ENCODE measurements at places on chromosomes 12 and 14.

DNA sequence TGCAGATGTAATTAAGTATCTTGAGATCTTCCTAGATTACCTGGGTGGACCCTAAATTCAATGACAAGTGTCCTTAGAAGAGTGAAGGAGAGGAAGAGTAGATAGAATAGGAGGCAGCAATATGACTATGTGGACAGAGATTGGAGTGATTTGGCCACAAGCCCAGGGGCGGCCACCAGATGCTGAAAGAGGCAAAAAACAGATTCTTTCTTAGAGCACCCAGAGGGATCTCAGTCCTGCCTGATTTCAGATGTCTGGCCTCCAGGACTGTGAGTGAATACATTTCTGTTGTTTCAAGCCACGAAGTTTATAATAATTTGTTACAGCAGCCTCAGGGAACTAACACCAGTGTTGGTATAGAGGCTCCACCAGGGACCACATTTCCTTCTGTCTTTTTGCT, 67.3 kb downstream of the DACT1 start:
- no peak for DNase-seq

DNA sequence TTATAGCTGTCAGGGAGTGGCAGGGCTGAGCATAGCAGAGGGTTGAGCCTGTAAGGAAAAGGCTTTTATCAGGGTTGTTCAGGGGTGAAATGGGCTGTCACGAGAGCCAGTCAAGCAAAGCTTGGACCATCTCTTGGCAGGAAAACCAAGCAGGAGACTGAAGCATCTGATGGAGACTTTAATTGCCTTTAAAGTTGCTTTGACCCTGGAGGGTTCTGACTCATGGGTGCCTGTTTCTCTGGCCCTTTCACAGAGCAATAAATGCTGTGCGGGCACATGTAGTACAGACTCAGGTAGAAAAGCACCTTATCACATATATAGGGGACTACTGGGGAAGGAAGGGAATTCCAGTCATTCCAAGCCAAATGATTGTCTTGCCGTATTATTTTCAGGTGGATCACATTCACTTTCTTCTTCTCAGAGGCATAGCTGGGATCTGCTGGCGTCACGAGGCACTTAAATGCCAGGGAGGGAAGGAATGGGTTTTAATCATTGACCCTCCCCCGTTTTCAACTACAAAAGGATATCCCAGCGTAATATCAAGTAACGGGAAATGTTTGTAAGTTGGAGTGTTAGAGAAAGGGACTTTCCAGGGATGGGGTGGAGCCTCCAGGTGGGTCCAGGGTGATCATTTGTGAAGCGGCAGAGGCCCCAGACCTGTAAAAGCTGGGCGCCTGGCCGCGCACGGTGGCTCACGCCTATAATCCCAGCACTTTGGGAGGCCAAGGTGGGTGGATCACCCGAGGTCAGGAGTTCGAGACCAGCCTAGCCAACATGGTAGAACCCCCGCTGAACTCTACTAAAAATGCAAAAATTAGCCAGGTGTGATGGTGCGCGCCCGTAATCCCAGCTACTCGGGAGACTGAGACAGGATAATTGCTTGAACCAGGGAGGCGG, 34.9 kb downstream of the PLEKHD1 start:
- no peak for DNase-seq

DNA sequence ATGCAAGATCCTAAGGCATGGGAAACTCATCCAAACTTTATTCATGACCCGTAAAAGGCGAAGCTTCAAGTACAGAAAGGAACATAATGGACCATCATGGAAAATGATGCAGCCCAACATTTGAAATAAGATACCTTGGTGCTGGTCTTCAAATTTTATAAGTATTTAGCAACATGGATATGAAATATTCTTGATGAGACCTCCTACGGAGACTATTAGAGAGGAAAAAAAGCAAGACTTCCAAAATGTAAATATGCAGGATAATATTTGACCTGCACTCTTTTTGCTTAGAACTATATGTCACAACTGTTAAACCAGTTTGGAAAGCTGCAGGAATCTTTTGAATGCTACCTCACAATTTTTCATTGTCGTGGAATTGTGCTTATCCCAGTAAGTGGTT, 168.8 kb upstream of the ARID2 start:
- no peak for DNase-seq

- DNase-seq = no peak
Observed at GRCh38 chr12:11987901-11988300, 82.8 kb upstream of the BCL2L14 start.

- DNase-seq = no peak
Observed at GRCh38 chr14:62934439-62934838, 110.8 kb downstream of the KCNH5 start.

GRCh38 chr14:104253223-104253822, 114.9 kb downstream of the KIF26A start:
- DNase-seq = no peak

DNA sequence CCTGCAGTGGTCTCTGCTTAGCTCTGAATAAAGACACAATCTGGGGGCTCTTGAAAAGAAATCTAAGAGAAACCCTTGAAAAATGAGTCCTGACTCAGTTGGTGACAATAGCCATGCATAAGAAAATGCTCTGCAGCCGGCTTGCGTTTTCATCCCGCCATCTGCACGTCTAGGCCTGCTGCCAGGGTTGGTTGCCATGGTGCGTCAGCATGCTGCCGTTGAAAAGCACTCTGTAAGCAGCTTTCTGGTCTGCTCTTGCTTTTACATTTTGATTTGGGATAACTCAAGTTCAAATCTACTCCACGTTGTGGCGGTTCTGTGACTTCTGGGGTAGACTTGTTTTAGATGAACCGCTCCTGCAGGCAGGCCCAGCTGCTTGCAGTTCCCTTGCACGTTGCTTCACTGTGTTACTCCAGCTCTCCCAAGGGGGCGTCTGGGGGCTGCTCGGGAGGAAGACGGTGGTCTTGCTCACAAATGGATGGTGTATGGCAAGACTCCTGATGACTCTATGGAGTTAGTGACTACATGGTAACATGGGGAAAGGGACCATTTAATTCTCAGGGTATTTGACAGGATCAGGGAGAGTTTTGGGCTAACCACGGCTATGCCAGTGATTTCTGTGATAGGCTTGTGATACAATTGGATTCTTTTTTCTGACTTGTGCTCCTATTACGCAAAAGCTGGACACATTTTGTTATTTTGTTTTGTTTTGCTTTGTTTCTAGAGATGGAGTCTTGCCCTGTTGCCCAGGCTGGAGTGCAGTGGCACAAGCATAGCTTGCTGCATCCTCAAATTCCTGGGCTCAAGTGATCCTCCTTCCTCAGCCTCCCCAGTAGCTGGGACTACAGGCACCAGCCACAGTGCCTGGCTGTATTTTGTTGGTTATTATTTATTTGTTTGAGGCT, 15.8 kb downstream of the WNT5B start:
- DNase-seq = no peak

- no peak for DNase-seq
Observed at GRCh38 chr14:65425885-65426284, 13.4 kb downstream of the FUT8 start.

DNA sequence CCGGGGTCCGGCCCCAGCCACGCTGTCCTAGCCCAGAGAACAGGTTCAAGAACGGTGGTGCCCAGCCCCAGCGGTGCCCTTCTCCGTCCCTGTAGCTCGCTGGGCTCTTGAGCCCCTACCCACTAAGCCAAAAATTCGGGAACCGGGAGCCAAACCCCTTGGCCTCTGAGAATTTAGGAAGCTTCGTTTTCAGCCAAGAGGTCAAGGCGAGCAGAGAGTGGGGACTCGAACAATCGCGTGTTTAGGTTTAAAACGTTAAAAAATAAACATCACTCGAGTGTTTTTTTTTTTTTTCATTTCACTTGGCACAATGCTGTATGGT, 6.2 kb downstream of the SIX1 start:
- DNase-seq = no peak

- no peak for DNase-seq
Observed at GRCh38 chr12:42802785-42803189, 213.2 kb upstream of the PRICKLE1 start.

GRCh38 chr12:50927356-50927755, 25.0 kb upstream of the HIGD1C start:
- DNase-seq = no peak
